ENCODE measurements at places on chromosomes 6 and 20. TPM values are rescaled to one million over a fixed set of nuclear protein-coding genes. Genes with fewer than 3 reads are reported as not detected.

The SNTA1 gene
- polyA plus RNA-seq = 9.2 TPM

DNA sequence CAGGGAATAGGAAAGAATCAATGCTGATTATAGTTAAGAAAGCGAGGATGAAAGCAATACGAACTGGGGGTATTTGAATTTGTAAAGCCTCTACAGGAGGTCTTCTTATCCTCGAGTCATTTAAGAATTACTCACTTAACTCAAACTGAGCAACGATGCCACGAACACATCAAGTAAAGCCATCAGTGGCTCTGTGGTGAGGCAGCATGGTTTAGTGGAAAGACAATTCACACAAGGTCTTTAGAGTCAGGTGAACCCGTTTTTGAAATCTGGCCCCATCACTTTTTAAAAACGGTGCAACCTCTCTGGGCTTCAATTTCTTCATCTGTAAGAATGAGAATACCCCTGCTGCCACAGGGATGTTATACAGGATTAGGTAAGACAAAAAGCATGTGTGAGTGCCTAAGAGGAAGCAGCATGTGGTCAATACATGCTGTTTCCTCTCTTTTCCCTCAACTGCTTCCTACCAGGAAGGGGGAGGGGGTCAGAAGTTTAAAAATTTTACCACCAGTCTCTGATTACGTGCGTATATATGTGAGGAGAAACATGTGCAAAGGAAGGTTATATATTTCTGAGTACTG is 162.0 kb downstream of the BTBD9 start:
- DNase-seq = no peak

DNA sequence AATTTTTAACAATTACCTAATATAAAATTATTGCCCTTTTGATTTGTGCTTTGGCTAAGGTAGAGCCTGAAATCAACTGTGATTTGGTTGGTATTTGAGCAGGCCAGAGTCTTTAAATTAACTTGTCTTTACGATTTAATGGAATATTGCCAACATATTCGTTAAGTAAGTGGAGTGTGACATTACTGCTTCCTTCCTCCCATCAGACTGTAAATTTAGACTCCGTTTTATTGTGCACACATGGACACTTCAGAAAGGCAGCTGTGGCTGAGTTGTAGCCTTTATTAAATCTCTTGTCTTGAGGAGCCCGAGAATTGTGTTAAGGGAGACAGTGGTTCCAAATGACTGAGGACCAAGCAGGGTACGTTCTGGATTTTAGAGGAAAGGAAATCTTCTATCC is 57.4 kb downstream of the CAP2 start:
- DNase-seq = peak; percentile 67

DNA sequence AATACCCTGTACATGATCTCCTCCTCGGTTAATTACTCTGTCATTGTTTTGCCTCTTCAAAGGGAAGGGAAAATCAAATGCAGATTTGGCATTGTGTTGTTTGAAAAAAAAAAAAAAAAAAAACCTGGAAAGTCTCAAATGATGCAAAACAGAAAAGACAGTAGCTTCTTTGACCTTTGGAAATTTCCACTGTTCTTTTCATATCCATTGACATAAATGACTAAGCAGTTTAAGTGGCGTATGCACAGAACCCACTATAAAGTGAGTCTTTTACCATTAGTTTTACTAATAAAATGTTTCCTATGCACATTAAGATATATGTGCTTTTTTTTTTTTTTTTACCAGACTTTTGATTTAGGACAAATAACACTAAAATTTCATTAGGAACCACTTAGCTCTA is 704.3 kb downstream of the TFAP2A start:
- DNase-seq = no peak

DNA sequence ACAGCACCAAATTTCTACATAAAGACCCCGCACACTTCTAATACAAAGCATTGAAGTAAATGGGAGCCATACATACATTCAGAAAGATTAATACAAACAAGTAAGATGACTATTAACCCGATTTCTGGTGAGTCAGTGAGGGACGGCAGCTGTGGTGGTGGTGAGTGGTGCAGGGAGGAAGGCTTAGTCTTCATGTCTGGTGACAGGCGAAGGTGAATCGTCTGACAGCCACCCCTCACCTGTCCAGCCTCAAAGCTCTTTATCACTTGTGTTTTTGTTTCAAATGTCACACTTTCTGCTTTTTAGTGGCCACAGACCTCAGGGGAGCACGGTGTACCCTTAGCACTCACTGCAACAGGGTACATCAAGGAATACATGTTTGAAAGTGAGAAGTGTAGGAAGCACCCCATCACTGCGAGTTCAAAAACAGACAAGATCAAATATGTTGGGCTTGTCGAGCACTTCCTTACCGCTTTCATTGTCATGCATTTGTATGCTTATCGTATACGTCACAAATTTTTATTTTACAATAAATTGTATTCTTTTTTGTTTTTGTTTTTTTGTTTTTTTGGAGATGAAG is 63.5 kb downstream of the IRF4 start:
- DNase-seq = no peak

DNA sequence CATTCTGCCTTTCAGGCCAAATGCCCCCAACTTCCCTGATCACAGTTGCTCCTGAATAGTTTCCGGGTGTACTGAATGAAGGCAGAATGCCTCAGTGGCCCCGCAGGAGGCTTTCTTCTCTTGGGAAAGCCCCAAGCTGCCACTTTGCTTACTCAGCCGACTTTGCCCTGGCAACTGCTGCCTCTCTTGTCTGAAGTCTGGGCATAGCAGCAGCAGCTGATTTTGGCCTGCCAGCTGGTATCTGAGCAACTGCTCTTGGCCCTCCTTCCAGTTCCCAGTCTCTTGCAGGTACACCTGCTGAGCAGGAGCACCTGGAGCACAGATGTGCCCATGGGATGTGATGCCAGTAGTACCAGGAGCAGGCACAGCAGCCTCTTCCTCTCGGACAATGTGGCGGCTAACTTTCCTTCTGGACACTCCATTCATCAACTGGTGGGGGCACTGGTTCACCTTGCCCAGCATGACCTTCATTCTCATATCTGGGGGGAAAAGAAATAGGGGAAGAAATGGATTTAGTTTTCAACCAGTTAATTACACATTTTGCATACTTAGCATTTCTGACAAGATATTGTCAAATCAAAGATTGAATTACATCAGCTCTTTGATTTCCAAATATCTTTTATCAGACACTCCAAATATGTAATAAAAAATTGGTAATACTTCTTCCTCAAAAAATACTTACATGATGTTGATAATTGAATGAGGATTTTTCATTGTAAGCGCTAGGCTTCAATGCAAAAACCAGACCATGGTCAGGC is 468.2 kb downstream of the PKHD1 start:
- DNase-seq = no peak

- DNase-seq = no peak
Measured at GRCh38 chr6:10048370-10049297, 366.2 kb downstream of the TFAP2A start.

- no peak for DNase-seq
Measured at GRCh38 chr6:56902641-56903464, 52.1 kb upstream of the BEND6 start.

DNA sequence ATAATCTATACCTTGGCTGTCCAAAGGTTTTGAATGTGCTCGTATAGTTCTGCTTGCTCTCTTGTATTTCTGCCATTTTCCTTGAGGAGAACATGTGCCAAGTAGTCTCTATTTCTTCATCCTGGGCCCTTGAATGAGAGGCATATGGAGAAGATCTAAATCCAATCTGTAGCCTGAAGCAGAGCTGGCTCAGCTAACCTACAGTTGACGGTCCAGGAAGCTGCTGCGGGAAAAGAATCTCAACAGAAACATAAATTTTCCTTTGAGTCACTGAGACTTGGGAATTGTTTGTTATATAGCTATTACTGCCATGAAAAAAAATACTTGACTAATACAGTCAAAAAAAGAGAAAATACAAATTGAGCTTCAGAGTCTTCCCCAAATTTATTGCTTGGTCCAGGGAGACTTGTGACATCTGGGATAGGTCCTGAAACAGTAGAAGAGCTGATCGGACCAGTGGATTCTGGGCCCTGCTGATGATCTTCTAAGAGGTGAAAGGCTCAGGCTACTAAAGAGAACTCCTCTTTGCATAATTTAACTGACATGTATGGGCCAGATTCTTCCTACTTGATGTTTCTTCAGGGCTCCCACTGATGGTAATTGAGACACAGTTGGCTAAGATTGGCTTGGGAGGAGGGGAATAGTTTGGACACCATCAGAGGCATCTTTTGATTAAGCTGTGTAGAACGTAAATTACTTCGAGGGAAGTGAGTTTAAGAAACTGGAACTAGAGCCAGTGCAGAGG is 29.9 kb upstream of the PLCB4 start:
- no peak for DNase-seq

DNA sequence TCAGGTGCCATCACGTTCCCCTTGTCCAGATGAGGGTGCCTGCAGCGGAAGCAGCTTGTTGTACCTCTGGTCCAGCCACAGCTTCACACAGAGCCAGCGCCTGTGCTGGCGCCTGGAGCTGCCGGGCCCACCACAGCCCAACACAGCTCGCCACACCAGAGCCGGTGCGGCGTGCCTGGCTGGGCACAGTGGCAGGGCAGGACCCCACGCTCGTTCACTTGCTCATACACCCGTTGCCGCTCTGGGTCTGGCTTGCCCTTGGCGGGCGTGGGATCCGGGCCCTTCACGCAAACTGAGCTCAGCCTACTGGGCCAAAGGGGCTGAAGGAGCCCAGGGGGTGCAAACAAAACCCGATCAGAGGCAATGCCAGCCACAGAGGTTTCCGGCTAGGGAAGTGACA is 492.5 kb upstream of the MANEA start:
- DNase-seq = no peak

DNA sequence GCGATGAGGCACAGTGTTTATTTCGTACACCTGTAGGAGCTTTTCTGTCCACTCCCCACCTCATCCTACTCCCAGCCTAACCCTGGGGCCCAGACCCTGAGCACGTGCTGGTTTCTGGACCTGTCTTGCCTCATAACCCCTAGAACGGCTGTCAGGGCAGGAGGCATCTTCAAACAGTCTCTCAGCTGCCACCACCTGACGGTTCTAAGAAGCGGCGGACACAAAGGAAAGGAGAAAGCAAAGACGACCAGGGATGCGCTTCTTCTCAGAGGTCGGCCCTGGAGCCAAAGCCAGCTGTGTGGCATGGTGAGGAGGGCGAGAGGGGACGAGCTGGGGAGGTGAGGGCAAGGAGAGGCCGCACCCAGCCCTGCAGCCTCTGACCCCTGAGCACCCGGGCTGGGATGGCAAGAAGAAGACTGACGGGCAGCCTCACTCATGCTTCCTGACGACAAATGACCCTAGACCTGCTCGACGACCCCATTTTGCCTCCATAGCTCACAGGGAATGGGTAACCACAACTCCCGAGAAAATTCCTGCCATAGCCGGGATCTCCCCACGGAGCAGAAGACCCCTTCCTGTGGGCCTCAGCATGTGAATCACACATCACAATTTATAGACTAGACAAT is 62.1 kb downstream of the WDR27 start:
- DNase-seq = no peak

All from left renal pelvis (tissue), 4 donors.